ENCODE measurements at places on chromosomes 11 and 22.

GRCh38 chr22:47434336-47435203 lies 672.1 kb downstream of the TBC1D22A start:
- DNase-seq, result no peak

- DNase-seq, result no peak
These were observed 19.5 kb downstream of the TXN2 start for GRCh38 chr22:36461665-36462649.

- no peak for DNase-seq
These were observed 1.2 kb downstream of the C1QTNF4 start for GRCh38 chr11:47592970-47593369.

- DNase-seq, result no peak
These were observed 80.1 kb upstream of the PRODH start for GRCh38 chr22:19016081-19016766.

GRCh38 chr22:32791056-32791455 lies 10.4 kb upstream of the TIMP3 start:
- DNase-seq, result no peak

GRCh38 chr11:62129590-62130282 lies 5.9 kb downstream of the INCENP start:
- no peak for DNase-seq
